ENCODE measurements at places on chromosomes 11 and 22.
A peak's percentile ranks its signal among the peaks of the same experiment; 100 is the strongest.

DNA sequence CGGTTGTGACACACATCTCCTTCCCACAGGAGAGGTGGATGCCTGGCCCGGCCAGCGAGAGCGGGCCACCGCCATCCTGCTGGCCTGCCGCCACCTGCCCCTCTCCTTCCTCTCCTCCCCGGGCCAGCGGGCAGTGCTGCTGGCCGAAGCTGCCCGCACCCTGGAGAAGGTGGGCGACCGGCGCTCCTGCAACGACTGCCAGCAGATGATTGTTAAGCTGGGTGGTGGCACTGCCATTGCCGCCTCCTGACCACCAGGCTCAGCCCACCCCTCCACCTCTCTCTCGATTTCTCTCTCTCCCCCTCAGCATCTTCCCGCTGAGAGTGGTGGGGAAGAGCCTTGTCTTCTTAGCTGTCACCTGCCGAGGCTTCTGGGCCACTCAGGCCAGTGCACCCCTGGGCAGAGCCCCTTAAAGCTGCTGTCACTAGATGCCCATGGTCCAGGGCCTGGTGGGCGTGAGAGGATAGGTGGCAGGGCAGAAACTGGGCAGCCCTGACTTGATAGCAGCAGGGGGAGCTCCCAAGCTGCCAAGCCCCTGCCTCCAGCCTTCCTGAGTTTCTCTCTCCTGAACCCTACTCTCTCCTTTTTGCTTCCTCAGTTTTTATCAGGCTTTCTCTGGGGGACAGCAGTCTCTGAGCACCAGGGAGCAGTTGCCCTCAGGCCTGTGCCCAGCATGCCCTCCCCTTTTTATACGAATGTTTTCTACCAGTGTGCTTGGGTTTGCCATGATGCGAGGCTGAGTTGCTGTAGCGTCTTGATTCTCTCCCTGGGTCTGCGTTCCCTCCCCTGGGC is 9.3 kb downstream of the SHISA8 start:
- no peak for DNase-seq

GRCh38 chr22:44758344-44758973 is 6.1 kb downstream of the ARHGAP8 start:
- no peak for DNase-seq

GRCh38 chr11:67996622-67997474 is 7.0 kb downstream of the UNC93B1 start:
- DNase-seq: peak; percentile 61

DNA sequence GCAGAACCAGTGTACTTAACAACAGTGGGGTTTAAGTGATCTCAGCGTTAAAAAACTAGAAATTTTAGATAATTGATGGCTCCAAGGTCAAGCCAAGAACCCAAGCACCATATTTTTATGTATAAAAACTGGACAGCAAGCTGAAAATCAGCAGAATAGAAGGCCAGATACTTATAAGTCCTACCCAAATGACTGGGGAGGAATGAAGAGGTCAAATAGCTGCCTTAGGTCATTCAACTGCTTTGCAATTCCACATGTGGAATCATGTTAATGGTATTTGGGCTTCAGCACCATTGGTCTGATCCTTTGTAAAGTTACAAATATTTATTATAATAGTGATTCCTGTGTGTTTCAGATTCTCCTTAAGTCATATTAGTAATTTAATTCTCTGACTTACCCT is 108.4 kb downstream of the FAT3 start:
- no peak for DNase-seq

DNA sequence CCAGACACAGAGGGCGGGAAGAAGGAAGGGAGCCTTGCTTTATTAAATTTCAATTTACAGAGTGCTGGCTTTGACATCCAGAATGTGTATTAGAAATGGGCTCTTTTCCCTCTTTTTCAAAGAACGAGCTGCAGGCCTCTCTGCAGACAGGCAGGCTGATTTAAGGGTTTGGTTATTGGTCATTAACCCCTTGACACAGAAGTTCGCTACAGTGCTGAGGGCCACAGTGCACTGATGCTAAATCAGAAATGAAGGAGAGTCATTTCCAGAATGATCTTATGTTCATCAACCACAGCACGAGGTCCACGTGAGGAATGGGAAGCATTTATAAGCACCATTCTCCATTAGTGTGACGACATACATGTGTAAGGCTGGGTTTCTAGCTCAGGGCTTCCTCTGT is 51.8 kb downstream of the CSNK2A3 start:
- DNase-seq: no peak

DNA sequence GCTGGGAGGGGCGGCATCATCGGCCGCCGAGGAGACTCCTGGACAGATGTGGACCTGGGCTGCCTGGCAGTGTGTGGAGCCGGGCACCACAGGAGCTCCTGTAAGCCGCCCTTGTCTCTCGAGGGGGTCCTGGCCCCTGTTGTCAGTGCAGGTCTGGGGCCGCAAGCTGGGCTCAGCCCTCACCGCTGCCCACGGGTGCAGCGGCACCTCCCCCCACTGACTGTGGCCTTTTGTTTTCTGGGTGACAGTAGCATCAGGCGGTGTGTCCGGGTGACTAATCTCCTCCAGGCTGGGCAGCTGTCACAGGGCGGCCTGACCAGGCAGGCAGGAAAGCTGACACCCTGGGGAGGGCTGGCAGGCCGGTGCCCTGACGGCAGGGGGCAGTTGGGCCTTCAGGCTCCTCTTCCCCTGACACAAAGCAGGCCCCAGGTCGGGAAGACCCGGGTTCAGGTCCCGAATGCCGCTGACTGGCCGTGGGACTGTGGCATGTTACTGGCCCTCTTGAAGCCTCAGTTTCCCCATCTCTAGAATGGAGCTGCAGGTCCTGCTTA is 16.3 kb downstream of the DGKZ start:
- no peak for DNase-seq

DNA sequence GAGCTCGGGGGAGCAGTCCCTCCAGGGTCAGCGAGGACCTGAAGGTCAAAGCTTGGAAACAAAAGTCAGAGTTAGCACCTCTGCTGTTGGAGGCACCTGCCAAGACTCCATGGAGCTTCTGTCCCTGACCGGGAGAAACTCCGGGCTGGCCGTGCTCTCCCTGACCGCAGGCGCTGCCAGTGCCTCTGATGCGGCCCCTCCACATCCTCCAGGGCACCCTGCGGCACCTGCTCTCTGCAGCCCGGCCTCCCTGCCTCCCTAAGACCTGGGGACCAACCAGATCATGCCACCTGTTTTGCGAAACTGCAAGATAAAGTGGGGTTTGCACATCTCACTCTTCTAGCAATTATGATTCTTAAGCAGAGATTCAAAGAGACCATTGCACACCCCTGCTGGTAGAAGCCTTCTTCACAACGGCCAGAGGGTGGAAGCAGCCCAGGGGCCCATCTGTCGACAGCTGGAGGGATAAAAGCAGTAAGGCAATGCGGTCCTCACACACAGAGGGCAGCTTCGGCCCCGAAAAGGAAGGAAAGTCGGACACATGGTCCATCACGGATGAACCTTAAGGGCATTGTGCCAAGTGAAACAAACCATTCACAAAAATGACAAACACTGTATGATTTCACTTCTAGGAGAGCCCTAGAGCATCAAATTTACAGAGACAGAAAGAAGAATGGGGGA is 477.1 kb downstream of the BRD1 start:
- no peak for DNase-seq

DNA sequence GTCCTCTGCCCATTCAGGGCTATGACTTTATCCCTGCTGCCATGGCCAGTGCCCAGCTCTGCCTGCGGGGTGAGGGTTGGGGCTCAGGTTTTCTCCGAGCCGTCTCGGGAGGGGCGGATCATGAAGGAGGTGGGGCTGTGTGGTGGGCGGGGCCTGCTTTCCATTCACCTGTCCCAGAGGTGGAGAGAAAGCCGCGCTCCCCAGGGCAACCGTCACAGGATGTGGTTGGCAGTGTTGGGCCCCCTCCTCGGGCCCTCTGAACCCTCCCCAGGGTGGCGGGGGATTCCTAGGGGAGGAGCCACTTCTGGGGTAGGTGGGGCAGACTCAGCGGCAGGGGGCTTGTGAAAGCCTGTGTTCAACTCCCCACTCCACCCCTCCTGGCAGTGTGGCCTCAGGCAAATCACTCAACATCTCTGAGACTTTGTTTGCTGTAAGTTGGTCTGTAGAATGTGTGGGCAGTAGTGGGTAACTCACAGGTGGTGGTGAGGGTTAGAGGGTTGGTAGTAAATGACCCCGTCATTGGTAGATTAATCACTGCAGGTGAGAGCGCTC is 50.3 kb downstream of the CD6 start:
- DNase-seq: peak; percentile 82

- DNase-seq: peak; percentile 30
Observed at GRCh38 chr11:129639300-129639699, 176.3 kb upstream of the TMEM45B start.

GRCh38 chr11:125328225-125328580 is 163.7 kb downstream of the PKNOX2 start:
- no peak for DNase-seq

DNA sequence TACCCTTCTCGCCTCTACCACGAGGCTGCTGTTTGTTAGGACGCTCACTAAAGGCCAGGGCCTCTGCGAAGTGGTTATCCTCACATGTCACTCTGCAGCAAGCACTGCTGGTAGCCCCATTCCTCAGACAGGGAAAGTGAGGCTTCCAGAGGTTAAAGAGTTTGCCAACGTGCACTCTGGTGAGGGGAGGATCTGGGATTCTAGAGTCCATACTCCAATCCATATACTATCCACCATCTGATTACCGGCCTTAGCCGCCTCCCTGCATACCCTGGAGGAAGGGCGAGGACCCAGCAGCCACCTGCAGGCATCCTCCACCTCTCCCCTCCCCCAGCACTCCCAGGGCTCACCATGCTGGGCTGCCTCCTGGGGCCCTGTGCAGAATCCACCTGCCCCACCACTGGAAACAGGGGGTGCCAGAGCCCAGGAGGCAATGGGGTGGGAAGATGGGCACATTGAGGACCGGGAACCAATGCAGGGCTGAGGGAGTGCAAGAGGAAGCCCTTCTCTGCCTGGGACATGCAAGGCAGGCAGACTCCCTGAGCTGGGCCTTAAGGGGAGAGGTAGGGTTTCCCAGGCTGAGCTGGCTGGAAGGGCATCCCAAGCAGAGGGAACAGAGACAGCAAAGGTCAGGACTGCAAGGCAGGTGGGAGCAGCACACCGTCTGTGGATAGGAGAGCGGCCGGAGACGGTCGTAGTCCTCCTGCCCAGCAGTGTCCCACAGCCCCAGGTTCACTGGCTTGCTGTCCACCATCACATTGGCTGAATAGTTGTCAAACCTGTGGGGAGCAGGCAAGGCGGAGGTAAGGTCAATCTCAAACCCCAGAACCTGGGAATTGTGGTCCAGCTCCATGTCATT is 11.7 kb downstream of the RAC2 start:
- peak; percentile 42 for DNase-seq

- no peak for DNase-seq
Observed at GRCh38 chr11:75714211-75714610, 3.4 kb upstream of the MOGAT2 start.

GRCh38 chr11:124402326-124402922 is 3.6 kb upstream of the OR8B3 start:
- DNase-seq: peak; percentile 33

DNA sequence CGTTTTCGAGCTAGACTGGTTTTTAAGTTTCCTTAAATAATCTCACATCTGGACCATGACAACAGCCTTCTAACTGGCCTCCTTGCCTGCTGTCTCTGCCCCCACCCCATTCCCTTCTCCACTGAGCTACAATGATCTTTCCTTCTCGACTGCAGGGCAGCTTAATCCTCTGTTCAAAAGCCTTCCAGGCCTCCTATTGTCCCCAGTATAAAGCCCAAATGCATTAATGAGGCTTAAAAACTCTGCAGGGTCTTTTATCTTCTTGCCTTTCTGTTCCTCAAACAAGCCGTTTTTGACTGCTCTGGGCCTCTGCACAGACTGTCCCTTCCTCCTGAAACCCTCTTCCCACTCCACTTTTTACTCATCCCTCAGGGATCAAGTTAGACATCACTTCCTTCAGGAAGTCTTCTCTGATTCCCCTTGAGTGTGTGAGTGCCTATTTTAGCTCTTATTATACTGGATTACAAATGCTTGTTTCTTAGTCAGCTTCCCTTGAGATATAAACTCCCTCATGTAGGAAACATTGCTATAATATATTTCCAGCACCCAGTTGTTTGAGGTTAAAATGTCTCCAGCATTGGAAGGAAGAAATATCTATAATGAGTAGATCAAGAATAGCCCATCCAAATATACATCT is 23.6 kb upstream of the PAMR1 start:
- DNase-seq: no peak

- no peak for DNase-seq
Observed at GRCh38 chr11:111465400-111465799, 46.8 kb downstream of the BTG4 start.

DNA sequence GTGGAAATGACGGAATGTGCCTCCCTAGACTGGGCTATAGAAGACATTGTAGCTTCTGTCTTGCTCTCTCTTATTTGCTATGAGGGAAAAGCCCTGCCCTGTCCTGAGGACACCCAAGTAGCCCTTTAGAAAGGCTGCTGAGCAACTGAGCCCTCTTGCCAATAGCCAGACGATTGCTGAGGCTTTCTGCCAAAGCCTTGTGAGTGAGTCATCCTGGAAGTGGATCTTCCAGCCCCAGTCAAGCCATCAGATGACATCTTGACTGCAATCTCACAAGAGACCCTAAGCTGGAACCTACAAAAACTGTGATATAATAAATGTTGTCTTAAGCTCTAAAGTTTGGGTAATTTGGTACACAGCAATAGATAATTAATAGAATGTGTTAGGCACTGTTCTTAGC is 3.9 kb upstream of the TRAF6 start:
- DNase-seq: no peak

GRCh38 chr11:45097721-45098493 is 48.5 kb upstream of the PRDM11 start:
- peak; percentile 32 for DNase-seq

DNA sequence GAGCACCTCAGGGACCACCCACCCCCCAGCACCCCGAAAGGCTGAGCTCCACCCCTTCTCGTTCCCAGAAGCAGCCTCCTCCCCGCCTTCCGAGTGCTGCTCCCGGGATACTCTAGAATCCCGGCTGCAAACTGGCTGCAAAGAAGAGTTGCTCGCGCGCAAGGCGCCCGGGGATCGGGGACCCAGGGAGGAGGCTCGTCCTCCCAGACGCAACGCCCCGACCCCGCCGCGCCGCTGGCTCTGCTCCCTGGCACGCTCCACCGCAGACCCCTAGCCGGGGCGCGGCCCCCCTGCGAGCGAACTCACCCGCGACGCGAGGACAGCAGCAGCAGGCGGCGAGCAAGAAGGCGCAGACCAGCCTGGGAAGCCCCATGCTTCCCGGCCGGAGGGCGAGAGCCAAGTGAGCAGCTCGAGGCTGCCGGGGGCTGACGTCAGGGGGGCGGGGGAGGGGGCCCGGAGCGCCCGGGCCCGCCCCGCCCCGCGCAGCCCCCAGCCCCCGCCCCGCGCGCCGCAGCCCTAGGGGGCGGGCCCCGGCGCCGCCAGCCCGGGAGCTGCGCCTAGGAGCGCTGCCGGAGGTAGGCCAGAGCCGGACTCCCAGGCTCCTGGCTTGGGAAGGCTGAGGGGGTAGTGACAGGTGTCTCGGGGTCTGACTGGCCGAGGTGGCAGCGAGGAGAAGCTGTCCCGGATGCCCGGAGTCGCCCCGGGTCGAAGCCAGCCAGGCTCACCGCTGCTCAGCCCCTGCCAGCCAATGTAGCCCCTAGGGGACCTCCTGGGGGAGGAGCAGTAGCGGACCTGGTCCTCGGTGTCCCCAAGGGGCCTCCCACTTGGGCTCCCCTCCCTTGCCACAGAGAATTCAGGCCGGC is at the start of gene MCAM:
MCAM (minus strand) TSS at position 402 of the 863 bp plus-strand sequence; CDS start at position 373, 29 bp downstream.
- DNase-seq: no peak

- DNase-seq: no peak
Observed at GRCh38 chr22:19795617-19796008, 35.0 kb downstream of the TBX1 start.

GRCh38 chr11:69054397-69055211 is 5.9 kb downstream of the TPCN2 start:
- DNase-seq: no peak
